ENCODE measurements at places on chromosomes 6 and 20.

GRCh38 chr20:44666066-44666465 is 14.6 kb upstream of the ADA start:
- DNase-seq: no peak

- no peak for DNase-seq
Measured at GRCh38 chr6:167807756-167808155, 19.0 kb upstream of the AFDN start.

- DNase-seq: no peak
Measured at GRCh38 chr6:158042245-158042798, 60.7 kb downstream of the SYNJ2 start.

DNA sequence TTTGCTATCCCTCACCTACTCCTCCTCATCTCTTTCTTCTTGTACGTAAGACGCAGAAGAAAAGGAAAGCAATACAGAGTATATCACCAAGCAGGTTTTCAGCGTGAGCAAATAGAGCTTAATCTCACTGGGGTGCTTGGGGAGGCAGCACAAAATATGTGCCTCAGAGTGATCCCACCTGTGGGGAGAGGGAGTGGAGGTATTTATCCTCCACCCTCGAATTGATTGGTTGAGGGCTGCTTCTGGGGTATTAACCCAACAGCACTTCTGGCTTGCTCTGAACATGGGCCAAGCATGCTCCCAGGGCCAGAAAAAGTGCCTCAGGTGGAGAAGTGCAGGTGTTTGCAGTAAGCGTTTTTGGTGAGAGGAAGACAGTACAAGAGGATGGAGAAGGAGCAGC is 78.5 kb upstream of the EYA2 start:
- DNase-seq: no peak

GRCh38 chr6:131728296-131728939 is 17.6 kb upstream of the CTAGE9 start:
- DNase-seq: no peak

GRCh38 chr20:8547035-8547650 is 415.1 kb downstream of the PLCB1 start:
- DNase-seq: no peak

- no peak for DNase-seq
Measured at GRCh38 chr20:19504251-19504650, 253.8 kb upstream of the RIN2 start.

- no peak for DNase-seq
Measured at GRCh38 chr6:170434821-170435155, 118.3 kb downstream of the PSMB1 start.

GRCh38 chr6:30077218-30077617 is 1.6 kb upstream of the RNF39 start:
- no peak for DNase-seq

DNA sequence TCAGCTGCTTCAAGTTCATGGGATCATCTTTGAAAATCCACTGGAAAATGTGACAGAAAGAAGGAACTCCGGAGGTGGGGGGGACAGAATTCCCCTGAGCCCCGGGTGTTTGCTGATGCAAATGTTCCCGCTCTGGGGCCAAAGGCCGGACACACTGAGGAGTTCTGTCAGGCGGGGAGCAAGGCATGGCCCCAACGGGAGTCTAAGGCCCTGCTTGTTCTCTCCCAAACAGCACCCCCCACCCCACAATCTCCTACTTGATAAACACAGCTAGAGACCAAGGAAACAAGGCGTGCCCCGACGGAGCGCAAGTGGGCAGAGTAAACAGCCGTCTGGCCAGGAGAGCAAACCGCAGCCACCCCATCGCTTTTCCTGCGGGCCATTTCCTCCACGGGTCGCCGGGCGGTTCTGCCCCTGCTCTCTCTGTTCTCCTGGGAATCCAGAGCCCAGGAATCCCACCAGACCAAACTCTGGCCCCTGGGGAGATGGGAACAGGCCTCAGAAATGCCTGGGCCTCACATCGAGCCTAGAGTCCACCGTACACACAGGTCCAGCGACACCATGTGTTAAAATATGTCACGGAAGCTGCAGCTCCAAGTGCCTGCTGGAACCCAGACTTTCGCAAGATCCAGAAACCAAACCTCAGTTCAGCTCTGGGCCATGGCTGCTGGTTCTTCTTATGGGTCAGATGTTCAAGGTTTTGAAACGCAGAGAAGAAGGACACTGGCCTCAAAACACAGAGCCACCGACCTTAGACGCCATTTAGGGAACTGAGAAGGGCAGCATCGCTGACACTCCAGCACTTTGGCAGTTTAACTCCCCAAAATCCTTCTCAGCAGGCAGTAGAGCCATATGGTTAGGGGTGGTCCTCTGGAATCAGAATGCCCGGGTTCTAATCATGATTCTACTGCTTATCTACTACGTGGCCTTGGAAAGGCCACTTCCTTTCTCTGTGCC is 104.2 kb downstream of the PREX1 start:
- DNase-seq: peak; percentile 66

DNA sequence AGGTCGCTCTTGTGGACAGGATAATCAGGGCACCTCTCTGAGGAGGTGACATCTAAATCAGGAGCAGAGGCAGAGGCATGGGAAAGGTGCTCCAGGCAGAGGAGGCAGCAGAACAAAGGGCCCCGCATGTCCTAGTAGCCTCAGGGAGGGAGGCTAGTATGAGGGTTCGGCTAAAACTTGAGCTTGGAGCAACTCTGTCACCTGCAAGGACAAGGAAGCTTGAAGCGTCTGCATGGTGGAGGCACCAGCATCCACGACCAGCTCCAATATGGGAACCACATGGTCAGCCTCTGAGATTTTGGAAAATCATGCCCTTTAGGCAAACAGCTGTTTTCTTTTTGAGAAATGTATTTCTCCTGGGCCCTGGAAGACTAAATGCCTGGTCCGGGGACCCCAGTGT is 13.0 kb upstream of the MPC1 start:
- no peak for DNase-seq

- DNase-seq: no peak
Measured at GRCh38 chr6:108621117-108621516, 60.4 kb downstream of the FOXO3 start.

DNA sequence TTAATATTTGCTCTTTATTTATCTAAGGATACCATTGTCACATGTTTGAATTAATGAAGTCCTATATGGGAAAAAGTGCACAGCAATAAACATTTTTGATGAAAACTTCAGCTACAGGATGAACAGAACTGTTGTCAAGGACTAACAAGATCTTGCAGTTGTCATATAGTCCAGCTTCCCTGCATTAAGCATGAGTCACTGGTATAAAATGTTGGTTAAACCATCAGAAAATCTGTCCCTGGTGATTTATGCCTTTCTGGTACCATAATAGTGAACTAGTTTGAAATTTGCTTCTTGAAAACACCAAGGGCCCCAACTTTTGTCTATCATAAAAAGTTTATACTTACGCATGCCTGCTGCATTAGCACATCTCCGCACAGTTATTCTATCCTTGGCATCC is 60.4 kb upstream of the RSPO3 start:
- DNase-seq: no peak

GRCh38 chr20:63056236-63057170 is 49.7 kb upstream of the BHLHE23 start:
- peak; percentile 66 for DNase-seq

GRCh38 chr6:33015798-33016197 is 6.4 kb upstream of the HLA-DOA start:
- DNase-seq: no peak

- DNase-seq: no peak
Measured at GRCh38 chr20:60381643-60382400, 423.6 kb downstream of the CDH26 start.

DNA sequence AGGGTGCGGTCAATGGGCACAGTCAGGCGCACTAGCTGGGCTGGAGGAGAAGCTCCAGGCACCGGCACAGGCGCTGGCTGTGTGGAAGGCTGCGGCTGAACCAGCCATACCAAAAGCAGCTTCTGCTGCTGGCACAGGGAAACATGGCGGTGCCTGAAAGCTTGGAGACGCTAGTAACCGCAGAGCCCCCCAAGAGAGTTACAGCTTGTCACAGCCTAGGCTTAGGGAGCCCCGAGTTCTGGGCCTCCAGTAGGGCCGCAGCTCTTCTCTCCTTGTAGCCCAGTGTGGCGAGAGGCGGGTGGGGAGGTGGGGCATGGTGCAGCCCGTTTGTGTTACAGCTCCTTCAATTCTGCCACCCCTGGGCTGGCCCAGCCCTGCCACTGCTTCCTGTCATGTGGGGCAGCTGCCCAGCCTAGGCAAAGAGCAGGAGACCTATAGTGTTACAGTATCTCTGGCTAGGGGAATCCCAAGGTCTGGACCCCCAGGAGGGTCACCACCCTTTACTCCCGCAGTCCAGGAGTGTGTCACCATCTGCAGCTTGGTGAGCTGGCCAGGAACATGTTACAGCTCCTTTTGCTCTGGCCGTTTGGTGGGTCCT is 58.6 kb upstream of the MANEA start:
- no peak for DNase-seq

- DNase-seq: no peak
Measured at GRCh38 chr6:12506159-12506558, 210.4 kb upstream of the PHACTR1 start.

- no peak for DNase-seq
Measured at GRCh38 chr6:7391151-7391550, 1.5 kb downstream of the RIOK1 start.

GRCh38 chr6:165096868-165097267 is 212.5 kb downstream of the C6orf118 start:
- DNase-seq: no peak

DNA sequence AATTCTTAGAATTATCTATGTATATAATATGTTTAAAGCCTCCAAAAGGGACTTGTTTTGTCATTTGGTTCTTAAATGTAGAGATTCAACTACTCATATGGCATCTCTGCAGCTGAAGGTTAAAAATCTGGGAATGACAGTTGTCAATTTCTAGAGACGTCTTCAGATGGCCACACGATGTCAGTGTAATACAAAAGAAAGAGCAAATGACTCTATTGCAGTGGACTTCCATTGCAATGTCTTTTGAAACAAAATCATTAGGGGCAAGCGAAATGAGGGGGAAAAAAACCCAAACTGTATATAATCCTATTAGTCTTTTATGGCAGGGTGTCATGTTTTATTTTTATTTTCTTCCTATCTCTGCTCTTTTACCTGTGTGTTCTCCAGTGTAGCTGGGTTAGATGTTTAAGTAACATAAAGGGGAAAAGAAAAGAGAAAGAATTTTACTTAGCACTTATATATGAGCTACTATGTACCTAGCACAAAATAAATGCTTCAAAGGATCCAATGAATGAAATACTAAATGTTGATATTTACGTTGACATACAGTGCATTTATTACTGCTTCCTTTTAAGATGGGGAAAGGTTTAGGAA is 26.2 kb downstream of the CCN2 start:
- no peak for DNase-seq

DNA sequence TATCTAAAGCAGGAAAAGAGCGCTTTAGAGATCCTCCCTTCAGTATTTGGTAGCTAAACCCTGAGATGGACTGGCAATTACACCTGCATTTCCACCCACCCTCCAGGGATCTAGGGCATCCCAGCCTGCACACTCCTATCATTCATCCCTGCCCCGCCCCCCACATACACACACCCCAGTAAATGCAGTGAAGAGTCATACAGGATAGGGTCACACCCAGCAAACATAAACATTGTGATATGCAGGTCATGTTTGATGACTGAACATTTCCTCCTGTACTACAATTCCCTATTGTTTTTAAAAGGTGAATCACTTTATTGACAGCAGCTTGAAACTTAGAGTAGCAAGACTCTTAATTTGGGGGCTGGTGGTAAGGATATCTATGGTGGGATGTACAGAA is 112.9 kb downstream of the FOXO3 start:
- no peak for DNase-seq

DNA sequence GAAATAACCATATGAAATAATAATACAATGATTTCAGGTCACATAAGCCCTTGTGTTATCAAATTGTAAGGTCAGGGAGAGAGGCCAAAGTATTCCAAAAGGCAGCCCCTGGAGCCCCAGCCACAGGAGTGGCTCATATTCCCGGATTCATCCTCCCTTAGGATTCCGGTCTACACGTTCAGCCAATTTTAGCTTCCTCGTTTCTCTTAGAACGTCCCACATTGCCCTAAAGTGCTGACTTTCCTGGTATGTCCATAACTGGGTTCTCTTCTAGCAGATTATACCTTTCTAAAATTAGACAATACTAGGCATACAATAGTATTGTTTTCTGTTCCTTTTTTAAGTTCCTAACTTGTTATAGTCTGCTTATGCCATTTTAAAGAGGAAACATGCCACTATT is 192.7 kb upstream of the NOX3 start:
- DNase-seq: no peak

DNA sequence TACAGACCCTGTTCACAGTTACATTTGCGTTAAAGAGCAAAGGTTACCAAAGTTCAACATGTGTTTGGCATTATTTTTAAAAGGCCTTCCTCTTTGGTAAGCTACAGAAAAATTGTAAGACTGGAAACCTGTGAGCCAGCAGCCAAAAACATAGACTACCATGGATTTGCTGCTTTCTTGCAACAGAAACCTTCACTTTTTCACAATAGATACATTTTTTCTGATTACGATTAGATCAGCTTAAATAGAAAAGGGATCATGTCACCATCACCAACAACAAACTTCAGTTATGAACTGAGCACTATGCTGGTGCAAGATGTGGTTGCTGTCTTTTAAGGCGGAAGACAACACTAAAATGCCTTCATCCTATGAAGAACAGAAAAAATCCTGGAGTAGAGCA is 112.3 kb upstream of the MARCKS start:
- no peak for DNase-seq

GRCh38 chr6:14726816-14727493 is 518.9 kb upstream of the JARID2 start:
- DNase-seq: no peak

- no peak for DNase-seq
Measured at GRCh38 chr20:22555791-22556564, 28.4 kb downstream of the FOXA2 start.

DNA sequence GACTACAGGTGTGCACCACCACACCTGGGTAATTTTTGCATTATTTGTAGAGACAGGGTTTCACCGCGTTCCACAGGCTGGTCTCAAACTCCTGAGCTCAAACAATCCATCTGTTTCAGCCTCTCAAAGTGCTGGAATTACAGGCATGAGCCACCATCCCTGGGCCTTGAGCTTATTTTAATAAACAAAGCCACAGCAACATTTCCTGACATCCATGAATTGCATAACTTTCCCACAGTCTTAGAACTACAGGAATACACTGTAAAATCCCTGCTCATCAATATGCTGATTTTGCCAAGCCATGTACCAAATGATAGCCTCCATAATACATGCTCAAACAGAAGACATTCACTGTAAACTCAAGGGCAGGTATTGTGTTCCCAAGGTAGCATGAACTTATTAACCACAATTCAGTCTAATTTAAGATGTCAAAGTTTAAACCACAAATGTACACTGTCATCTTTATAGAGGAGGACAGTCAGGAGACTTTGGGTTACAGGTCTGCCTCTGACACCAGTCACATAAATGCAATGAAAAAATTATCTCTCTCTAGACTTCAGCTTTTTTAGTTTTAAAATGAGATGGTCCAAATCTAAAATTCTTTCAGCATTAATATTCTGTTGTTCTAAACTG is 40.0 kb downstream of the NUDT3 start:
- no peak for DNase-seq

DNA sequence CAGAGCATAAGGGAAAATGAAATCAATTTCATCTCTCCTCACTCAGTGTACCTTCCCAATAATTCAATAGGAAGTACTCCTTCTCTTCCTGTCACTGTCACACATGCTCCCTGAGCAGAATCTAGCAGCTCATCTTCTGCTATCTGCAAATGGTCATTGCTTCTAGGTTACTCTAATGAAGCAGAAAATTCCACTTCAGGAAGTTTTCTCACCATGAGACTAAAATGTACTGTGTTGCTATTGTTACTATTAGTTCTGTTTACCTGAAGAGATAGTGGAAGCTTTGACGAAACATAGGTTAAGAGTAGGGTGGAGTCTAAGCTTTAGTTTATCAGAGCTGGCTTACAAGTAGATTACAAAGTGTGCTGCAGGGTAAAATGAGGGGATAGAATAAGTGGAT is 52.8 kb downstream of the RFX6 start:
- DNase-seq: no peak
